ENCODE measurements at places on chromosomes 7 and 10.

GRCh38 chr10:17147884-17148489 is 18.4 kb upstream of the CUBN start:
- no peak overlapping the region for H3K27ac ChIP-seq
- H3K4me1 ChIP-seq: no peaks in the 10 kb centered on the region
- H3K4me3 ChIP-seq: no peak overlapping the region
- no peaks in the 10 kb centered on the region for H3K27me3 ChIP-seq

DNA sequence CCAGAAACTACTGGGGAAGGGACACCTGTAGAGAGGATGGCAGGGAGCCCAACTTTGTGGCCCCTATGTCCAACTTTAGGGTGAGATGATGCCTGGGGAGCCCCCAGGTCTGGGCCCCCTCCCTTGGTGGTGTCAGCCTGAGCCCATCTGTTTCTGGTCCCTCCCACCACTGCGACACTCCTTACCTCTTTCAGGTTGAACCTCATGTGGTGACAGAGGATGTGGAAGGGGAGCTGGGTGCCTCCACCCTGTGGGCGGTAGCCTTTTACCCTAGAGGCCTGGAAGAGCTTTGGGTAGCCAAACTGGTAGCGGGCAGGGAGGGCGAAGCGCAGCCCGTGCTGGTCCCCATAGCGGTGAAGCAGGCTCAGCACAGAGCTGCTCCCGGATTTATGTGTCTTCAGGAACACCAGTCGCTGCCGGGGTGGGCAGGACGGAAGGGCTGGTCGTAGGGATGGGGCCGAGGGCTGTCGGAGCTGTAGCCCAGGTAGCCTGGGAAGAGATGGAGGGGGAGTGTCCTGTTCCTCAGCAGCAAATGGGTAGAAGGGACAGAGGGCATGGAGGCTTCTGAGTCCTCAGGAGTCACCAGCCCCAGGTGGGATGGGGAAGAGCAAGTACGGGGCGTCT is 2.0 kb downstream of the GAL3ST4 start:
- H3K4me3 ChIP-seq: no peak overlapping the region
- H3K4me1 ChIP-seq: peaks cover 8% of the 10 kb centered on the region
- H3K27ac ChIP-seq: no peak overlapping the region
- peak; percentile 48 for DNase-seq

- H3K27ac ChIP-seq: no peak overlapping the region
- peaks cover 11% of the 10 kb centered on the region for H3K36me3 ChIP-seq
- no peaks in the 10 kb centered on the region for H3K27me3 ChIP-seq
- no peak overlapping the region for H3K4me3 ChIP-seq
- no peaks in the 10 kb centered on the region for H3K4me1 ChIP-seq
Observed at GRCh38 chr7:140454657-140455015, 24.7 kb downstream of the MKRN1 start.

GRCh38 chr10:96501985-96502384 is 11.7 kb downstream of the TLL2 start:
- DNase-seq: no peak
- H3K4me3 ChIP-seq: no peak overlapping the region
- no peaks in the 10 kb centered on the region for H3K36me3 ChIP-seq
- no peaks in the 10 kb centered on the region for H3K4me1 ChIP-seq
- no peak overlapping the region for H3K27ac ChIP-seq

- H3K27ac ChIP-seq: no peak overlapping the region
- H3K27me3 ChIP-seq: no peaks in the 10 kb centered on the region
- no peak for DNase-seq
- H3K4me3 ChIP-seq: no peak overlapping the region
- no peaks in the 10 kb centered on the region for H3K36me3 ChIP-seq
- H3K4me1 ChIP-seq: no peaks in the 10 kb centered on the region
Observed at GRCh38 chr10:57898231-57898630, 369.5 kb downstream of the IPMK start.

DNA sequence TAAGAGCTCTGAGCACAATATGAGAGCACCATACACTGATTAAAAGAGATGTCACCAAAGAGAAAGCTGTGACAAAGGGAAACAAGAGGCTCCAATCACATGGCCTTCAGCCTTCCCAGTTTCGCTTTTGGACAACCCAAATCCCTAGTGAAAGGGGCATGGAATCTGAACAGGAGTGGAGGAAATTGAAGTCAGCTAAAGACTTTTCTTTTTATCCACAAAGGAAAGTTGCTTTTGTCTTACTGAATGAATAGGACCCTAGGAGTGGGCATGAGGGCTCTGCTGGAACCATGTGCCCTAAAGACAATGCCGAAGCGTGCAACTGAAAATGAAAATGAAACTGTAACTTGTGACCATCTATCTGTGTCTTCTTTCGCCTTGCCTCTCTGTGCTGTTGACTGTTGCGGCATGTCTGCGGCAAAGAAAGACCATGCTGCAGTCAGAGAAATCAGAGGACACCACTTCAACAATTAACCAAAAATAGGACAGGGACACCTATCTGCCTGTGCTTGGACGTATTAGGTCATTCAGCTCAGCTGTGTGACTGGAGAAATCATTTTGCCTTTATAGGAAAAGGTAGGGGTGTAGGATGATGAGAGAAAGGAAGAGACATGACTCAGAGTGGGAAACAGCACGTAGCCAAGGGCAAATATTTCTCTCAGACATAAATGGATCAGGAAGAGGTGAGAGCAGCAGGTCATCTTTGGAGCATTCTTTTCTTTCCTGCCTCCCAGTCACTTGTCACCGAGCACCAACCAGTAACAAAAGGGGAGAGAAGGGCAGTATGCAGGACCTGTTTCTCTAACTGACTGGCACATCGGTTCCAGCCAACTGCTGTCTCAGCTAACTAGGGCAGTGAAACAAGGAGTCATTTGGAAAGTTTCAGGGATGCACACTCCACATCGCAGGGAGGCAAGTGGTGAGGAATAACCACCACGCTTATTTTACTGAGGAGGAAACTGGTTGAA is 12.3 kb downstream of the CAV2 start:
- peak overlapping the region; percentile 60 for H3K4me3 ChIP-seq
- H3K27ac ChIP-seq: peak overlapping the region; percentile 57
- H3K36me3 ChIP-seq: no peaks in the 10 kb centered on the region
- no peak for DNase-seq
- no peaks in the 10 kb centered on the region for H3K27me3 ChIP-seq
- no peaks in the 10 kb centered on the region for H3K4me1 ChIP-seq

DNA sequence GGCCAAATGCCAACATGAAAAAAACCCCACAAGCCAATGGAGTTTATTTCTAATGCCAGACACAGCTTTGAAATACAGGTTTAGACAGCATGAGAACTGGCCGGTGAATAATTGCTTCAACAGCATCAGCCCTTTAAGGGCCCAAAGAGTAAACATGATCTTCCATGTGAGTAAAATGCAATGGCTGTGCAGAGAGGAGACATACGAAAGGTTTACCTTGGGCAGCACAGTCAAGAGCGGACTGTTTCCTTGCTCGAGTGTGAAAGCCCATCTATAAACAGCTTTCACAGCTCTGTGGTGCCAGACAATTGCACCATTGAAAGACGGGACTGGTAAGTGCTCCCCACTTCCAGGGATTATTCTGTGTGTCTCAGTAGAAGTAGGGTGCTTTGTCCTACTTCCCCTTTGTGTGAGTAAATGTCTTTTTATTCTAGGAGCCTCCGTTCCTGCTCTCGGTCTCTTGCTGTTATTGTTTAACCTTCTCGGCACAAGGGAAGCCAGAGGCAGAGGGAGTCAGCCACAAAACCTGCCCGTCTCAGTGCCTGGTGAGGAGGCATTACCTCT is 77.8 kb upstream of the KAT6B start:
- DNase-seq: no peak
- H3K27me3 ChIP-seq: no peaks in the 10 kb centered on the region
- no peaks in the 10 kb centered on the region for H3K4me1 ChIP-seq
- H3K27ac ChIP-seq: no peak overlapping the region
- no peak overlapping the region for H3K4me3 ChIP-seq

DNA sequence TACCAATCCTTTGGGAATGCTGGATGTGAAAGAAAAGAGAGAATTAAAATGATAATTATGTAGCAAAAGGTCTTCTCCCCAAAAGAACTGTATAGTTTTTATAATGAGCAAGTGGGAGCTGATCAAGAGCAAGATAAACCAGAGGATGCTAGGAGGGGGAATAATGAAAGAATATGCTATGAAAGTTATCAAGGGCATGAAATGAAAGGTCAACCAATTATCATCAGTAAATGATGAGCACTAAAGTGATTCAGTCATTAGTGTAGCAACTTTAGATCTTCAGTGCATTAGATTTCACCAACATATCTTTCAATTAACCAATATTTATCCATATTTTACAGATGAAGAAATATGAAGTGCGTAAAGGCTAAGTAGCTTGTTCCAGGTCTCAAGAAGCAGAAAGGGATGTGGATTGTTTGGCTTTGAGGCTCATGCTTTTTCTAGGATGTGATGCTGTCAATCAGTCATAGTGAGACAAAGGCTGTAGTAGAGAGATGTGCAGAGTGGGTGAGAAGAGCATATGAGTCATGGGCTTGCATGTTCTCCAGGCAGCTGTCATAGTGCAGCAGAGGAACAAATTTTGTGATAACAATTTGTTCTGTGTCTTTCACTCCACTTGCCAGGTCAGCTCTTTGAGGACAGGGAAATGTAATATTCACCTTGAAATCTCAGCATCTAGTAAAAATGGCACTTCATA is 5.7 kb upstream of the OR2F2 start:
- H3K27me3 ChIP-seq: no peaks in the 10 kb centered on the region
- H3K27ac ChIP-seq: no peak overlapping the region
- no peaks in the 10 kb centered on the region for H3K4me1 ChIP-seq
- DNase-seq: no peak

DNA sequence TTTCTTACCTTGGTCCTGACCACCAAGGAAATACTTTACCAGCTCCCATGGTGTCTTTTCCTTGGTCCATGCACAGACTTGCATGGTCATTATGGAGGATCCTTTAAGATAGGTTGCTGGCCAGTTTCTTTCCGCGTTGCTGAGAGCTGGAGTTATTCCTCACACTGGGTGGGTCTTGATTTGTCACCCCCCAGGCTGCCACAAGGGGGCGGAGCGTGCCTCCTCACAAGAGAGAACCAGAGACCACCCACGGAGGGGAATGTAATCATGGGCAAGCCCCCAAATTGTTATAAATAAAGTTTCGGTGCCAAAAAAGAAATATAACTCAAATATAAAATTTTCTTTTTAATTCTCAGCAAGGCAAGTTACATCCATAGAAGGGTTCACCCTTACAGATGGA is 10.5 kb upstream of the TRIM24 start:
- no peak overlapping the region for H3K4me3 ChIP-seq
- H3K27ac ChIP-seq: no peak overlapping the region
- no peaks in the 10 kb centered on the region for H3K27me3 ChIP-seq
- H3K4me1 ChIP-seq: no peaks in the 10 kb centered on the region
